ENCODE measurements at places on chromosomes 6 and 20.

- peak; percentile 19 for DNase-seq
Observed at GRCh38 chr20:37342231-37343177, 3.4 kb upstream of the SRC start.

- no peak for DNase-seq
Observed at GRCh38 chr6:111793711-111794111, 79.5 kb downstream of the FYN start.

- DNase-seq, result no peak
Observed at GRCh38 chr6:158002951-158003853, 21.5 kb downstream of the SYNJ2 start.

- no peak for DNase-seq
Observed at GRCh38 chr20:37314617-37315016, 25.2 kb downstream of the MANBAL start.

- no peak for DNase-seq
Observed at GRCh38 chr20:10686356-10687133, 12.7 kb upstream of the JAG1 start.

- no peak for DNase-seq
Observed at GRCh38 chr6:84263557-84263956, 36.1 kb upstream of the CEP162 start.

- DNase-seq, result no peak
Observed at GRCh38 chr20:23125625-23126191, 39.6 kb upstream of the CD93 start.

DNA sequence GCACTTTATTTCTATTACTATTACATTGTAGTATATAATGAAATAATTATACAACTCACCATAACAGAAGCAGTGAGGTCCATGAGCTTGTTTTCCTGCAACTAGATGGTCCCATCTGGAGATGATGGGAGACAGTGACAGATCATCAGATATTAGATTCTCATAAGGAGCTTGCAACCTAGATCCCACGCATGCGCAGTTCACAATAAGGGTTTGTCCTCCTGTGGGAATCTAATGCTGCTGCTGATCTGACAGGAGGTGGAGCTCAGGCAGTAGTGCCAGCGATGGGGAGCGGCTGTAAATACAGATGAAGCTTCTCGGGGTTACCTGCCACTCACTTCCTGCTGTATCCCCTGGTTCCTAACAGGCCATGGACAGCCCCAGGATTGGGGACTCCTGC, 139.5 kb upstream of the TCF21 start:
- no peak for DNase-seq

GRCh38 chr20:58682656-58683531, 9.7 kb upstream of the NPEPL1 start:
- no peak for DNase-seq

- no peak for DNase-seq
Observed at GRCh38 chr6:127998985-127999384, 98.1 kb upstream of the THEMIS start.

DNA sequence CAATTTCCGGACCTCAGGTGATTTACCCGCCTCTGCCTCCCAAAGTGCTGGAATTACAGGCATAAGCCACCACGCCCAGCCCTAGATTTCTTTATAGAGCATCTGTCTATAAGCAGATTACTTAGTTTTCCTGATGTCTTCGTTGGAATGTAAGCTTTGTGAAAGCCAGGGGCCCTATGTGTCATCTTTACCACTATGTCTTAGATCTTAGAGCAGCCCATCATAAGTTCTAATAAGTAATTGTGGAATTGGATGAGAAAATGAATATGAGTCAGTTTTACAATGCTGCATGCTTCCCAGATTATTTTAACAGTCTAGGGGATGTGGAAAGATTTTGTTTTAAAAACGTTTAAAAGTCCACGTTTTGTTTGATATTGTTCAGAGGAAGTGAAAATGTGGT, 9.1 kb upstream of the ZBTB2 start:
- DNase-seq, result no peak

DNA sequence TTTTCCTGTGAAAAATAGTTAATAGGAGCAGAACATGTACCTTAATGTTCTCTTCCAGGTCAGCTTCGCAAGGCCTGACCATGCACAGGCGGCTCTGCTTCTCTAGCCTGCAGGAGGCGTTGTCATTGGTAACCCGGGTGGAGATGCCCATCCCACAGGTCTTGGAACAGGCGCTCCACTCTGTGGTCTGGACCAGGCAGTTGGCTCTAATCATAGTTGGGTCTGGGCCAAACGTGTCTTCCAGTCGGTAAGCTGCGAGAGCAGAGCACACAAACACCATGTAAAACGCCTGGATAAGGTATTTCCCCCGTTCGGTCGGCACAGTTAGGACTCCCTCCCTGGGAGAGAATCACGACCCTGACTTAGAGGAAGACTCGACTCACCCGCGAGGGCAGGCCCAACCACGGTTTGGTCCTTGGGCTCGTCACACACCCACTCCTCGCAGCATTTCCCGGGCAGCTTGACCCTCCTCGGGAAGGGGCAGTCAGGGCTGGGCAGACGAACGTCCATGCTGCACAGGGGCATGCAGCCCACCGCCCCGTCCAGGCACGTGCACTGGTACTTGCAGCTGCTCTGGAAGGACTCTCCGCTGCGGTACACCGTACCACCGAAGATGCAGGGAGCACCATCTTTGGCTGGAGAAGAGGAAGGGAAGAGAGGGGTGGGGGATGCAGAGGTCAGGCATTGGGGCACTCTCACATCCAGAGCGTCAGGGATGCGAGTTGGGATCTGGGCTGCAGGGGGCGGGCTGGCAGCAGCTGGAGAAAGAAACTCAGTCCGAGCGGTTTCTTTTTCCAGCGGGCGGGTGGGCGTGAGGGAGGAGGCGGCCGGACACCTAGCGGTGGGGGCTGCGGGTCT, 1.0 kb downstream of the CCN2 start:
- peak; percentile 81 for DNase-seq

DNA sequence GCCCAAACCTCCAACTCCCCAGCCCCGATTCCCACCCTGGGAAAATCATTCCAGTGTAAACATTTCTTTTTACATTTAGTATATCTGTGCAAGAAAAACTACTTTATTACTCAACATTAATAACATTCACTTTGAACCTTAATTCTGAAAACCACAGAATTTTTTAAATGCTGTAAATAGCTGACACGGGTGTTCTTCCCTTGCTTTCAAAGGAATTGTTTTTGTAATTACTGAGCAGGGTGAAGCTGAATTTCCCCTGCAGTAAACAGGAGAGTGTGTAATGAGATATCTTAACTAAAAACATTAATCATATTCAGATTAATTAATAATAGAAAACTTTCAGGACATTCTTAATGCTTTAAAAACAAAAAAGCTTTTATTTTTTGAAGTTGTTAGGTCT, 99.3 kb upstream of the CITED2 start:
- DNase-seq, result no peak

GRCh38 chr20:4978050-4978918, 23.0 kb downstream of the SLC23A2 start:
- no peak for DNase-seq

DNA sequence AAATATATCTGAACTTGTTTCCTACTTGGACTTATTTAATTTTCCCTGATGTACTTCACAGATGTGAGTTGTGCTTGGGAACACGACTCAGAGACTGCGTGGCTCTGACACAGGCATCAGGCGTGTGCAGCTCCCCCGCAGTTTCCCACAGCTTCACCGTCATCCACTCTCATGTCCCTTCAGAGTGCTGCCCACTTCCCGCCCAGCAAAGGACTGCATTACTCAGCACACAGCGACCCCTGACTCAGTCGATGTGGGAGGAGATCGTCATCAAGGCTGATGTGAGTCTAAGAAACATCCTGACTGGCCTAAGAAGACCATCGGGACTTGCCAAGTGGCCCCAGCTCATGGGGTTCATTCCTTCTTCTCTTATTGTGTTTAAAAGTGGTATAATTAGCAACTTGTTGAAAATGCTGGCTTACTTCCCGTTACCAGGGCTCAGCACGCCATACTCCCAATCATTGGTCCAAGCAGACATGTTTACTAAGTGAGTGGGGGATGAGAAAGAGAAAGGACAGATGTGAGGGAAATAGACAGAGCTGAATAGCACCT, 539.4 kb upstream of the JARID2 start:
- no peak for DNase-seq

- no peak for DNase-seq
Observed at GRCh38 chr6:16430391-16431089, 192.2 kb downstream of the GMPR start.

GRCh38 chr20:64140061-64140931, 24.0 kb upstream of the MYT1 start:
- DNase-seq, result no peak

- no peak for DNase-seq
Observed at GRCh38 chr6:125949069-125949468, 7.5 kb upstream of the HINT3 start.

DNA sequence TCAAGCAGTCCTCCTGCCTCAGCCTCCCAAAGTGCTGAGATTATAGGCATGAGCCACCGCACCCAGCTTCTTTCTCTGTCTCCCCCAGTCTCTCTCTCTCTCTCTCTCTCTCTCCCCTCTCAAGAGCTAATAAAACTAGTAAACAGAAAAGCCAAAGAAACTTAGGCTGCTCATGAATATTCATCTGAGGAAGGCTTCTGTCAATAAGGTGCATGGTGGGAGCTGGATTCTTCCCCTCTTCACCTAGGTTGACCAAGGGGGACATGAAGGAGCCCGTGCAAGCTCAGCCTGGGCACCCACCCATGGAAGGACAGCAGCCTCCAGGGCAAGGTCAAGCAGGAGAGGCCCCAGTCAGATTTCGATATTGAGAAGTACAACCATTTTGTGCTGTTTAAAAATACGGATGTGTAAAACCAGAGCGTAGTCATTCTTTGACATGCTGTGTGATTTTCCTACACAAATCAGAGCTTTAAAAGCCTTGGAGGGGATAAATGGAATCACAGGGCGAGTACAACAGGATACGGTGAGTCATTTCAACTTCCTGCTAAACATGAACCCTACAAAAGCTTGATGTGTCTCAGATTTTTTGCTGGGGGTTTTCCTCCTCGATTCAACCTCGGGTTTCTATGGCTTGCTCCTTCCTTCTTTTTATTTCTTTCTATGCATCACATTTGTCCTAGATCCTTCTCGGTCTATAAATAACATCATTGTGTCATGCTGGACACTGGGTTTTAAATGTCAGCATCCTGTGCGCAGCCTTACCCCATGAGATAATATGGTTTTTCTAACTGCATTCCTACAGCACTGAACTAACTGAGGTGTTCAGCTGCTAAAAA, 368.9 kb upstream of the JARID2 start:
- DNase-seq, result no peak

DNA sequence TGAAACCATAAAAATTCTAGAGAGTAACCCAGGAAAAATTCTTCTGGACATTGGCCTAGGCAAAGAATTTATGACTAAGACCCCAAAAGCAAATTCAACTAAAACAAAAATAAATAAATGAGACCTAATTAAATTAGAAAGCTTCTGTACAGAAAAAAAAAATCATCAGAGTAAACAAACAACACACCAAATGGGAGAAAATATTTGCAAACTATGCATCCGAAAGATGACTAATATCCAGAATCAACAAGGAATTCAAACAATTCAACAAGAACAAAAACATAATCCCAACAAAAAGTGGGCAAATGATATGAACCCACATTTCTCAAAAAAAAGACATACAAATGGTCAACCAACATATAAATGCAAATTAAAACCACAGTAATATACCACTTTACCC, 242.6 kb upstream of the CDYL start:
- no peak for DNase-seq

DNA sequence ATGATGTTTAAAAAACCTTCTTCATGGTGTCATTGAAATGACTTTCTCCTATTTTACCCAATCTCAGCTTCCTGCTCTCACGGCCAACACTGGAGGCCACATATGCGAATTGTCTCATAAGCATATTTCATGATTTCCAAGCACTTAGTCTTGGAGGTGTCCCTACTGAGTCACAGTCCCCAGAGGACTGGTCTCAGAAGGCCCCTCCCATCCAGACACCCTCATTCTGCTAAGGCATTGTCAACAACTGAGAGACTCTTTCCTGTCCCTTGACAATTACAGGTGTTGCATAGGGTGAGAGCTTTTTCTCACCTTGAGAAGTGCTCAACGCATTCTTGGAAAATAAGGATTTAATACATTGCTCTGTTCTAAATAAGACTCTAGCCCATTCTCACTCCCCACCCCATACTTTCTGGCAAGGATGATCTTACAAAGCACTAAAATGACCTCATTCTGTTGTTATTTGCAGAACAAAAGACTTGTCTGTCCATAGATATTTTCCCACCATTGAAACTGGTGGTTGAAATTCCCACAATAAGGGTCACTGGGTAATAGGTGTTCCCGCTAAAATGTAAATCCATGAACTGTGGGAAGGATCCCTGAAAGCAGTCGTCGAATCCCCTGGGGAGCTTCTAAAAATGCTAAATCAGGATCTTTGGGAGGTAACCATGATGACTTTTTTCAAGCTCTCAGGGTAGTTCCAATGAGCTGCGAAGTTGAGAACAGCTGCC, 32.3 kb upstream of the SLC22A23 start:
- no peak for DNase-seq

GRCh38 chr6:137222381-137222780, 3.2 kb upstream of the IFNGR1 start:
- no peak for DNase-seq

- no peak for DNase-seq
Observed at GRCh38 chr20:50198180-50198666, 7.6 kb downstream of the CEBPB start.

- no peak for DNase-seq
Observed at GRCh38 chr6:44305200-44305725, 7.9 kb downstream of the AARS2 start.

DNA sequence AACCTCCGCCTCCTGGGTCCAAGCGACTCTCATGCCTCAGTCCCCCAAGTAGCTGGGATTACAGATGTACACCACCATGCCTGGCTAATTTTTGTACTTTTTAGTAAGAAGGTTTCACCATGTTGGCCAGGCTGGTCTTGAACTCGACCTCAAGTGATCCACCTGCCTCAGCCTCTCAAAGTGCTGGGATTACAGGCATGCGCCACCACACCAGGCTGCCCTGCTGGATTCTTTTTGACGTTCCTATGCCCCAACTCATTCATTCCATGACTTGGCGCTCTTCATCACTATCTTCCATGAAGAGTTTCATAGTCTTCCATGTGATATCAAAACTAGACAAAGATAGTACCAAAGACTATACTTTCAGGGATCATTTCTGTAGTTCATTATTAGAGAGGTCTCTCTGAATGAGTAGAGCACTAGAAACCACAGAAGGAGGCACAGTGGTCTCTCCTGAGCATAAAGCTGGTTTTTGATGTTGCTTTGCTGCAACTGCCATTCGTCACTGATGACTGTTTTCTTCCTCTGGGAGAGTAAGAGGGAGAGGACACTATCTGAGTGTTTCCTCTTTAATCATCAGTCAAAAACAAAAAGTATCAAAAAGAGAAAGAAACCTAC, 23.5 kb downstream of the DNAAF9 start:
- DNase-seq, result no peak

GRCh38 chr6:69953491-69953890, 87.1 kb downstream of the COL19A1 start:
- no peak for DNase-seq
